ENCODE measurements at places on chromosomes 1 and 21.

DNA sequence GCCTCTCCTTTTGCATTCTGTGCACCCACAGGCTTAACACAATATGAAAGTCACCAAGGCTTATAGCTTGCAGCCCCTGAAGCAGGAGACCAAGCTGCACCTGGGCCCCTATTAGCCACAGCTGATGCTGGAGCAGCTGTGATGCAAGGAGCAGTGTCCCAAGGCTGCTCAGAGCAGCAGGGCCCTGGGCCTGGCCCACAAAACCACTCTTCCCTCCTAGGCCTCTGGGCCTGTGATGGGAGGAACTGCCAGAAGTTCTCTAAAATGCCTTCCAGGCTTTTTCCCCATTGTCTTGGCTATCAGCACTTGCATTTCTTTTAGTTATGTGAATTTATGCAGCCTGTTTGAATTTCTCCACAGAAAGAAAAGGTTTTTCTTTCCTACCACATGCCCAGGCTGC, 89.5 kb upstream of the KCTD3 start:
- DNase-seq: no peak

- DNase-seq: peak; percentile 7
Observed at GRCh38 chr1:158283965-158284364, 5.8 kb upstream of the CD1C start.

GRCh38 chr1:113333056-113333455, 57.3 kb upstream of the MAGI3 start:
- DNase-seq: no peak

- peak; percentile 62 for DNase-seq
Observed at GRCh38 chr1:41739061-41739955, 179.4 kb downstream of the HIVEP3 start.

DNA sequence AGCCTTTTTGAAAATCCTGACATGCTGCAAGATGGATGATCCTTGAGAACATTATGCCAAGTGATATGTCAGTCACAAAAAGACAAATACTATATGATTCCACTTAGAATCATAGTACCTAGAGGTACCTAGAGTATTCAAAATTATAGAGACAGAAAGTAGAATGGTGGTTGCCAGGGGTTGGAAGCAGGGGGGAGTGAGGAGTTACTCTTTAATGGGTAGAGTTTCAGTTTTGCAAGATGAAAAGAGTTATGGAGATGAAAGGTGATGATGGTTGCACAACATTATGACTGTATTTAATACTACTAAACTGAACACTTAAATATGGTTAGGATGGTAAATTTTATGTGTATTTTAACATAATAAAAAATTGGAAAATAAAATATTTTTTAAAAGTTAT, 37.9 kb upstream of the PODN start:
- DNase-seq: no peak

Measured in fibroblast of pulmonary artery (primary cell).